ENCODE measurements at places on chromosomes 5 and 9.

DNA sequence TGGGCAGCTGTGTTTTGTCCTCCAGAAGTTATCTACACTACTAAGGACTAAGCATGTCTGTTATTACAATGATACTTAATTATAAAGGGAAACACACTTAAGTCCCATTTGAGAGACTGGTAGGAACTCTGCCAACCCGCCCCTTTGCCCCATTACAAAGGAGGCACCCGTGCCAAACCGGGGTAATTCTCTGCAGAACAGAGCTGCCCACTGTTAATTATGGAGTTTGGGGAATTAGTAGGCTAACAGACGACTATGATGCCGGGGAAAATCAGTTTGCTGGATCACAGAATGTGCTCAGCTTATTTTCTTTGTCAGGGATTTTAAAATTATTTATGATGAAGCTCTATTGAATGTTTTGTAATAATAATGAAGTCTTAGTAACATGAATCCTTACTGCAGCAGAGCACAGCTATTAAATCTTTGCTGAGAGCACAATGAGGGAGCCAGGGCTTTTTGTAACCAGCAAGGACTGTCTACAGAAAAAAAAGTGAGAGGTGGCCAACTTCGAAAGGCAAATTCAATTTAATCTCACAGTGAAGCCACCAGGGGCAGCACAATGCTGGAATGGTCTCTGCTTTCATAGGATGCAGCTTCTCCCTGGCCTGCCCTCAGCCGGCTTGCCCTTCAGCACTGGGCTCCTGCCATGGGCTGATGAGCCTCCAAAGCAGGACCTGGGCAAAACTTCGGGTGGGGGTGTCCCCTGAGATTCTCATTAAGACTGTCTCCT is 134.5 kb downstream of the GNAQ start:
- DNase-seq = peak; percentile 44

- no peak for DNase-seq
Observed at GRCh38 chr9:72808446-72808768, 144.4 kb downstream of the ALDH1A1 start.

DNA sequence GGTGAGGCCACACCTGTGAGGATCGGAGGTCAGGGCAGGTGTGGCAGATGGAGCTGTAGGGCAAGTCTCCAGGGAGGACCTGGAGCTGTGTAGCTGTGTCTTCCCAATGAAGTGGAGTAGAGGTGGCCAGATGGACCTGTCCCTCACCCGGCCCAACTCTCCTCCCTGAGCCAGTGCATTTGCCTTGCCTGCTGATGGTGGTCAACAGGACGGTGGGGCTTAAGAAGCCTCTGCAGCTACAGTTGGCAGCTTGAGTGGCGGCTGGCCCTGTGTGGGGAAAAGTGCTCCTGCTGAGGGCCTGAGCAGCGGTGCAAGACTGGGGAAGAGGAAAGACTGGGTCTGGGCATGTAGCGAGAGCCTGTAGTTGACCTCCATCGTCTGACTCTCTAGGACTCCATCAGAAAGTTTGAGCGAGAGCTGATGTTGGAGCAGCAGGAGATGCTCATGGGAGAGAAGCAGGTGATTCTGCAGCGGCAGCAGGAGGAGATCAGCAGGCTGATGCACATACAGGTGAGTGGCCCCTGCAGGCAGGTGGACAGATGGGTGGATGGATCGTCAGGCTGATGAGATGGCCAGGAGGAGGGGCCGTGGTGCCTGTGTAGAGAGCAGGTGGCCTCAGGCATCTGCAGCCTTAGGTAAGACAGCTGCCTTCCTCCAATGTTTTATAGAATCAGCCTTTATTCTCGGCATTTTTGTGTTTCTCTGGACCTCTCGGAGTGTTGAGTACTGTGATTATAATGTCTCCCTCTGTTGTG is 24.9 kb downstream of the PITX1 start:
- peak; percentile 9 for DNase-seq

- no peak for DNase-seq
Observed at GRCh38 chr9:119773823-119774222, 404.6 kb upstream of the BRINP1 start.

- no peak for DNase-seq
Observed at GRCh38 chr5:53067641-53068040, 41.9 kb downstream of the MOCS2 start.

- DNase-seq = peak; percentile 88
Observed at GRCh38 chr9:133429641-133430161, 7.5 kb downstream of the ADAMTS13 start.

- DNase-seq = no peak
Observed at GRCh38 chr5:4777435-4777834, 362.7 kb upstream of the ADAMTS16 start.

GRCh38 chr5:135386886-135387628 is 12.0 kb downstream of the MACROH2A1 start:
- no peak for DNase-seq

DNA sequence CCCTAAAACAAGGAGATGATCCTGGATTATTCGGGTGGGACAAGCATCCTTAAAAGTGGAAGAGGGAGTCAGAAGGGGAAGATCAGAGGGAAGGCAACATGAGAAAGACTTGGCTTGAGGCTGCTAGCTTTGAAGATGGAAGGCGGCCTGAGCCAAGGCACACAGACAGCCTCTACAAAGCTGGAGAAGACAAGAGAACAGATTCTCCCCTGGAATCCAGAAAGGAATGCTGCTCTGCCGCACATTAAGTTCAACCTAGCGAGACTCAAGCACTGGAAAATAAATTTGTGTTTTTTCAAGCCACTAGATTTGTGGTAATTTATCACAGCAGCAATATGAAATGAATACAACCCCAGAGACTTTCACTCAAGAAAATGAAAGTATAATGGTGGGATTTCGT is 17.9 kb downstream of the SLC36A3 start:
- no peak for DNase-seq

- DNase-seq = no peak
Observed at GRCh38 chr5:173680660-173681242, 64.3 kb upstream of the BOD1 start.

DNA sequence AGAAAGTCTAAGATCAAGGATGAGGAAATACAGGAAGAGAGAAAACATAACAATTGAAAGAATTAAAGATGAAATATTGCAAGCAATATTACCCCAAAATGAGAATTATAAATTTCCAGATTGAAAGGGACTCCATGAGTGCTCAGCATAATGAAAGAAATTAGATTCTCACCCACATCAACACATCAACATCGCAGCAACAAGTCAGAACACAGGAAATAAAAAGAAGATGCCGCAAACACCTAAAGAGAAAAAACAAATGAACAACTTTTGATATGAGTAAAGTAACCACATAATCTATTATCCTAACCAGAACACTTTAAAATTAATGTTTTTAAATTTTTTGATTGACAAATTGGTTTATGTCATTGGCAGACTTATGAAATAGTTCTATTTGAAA is 318.3 kb upstream of the PTGER4 start:
- no peak for DNase-seq

- DNase-seq = no peak
Observed at GRCh38 chr9:31573561-31573960, 810.9 kb upstream of the ACO1 start.

DNA sequence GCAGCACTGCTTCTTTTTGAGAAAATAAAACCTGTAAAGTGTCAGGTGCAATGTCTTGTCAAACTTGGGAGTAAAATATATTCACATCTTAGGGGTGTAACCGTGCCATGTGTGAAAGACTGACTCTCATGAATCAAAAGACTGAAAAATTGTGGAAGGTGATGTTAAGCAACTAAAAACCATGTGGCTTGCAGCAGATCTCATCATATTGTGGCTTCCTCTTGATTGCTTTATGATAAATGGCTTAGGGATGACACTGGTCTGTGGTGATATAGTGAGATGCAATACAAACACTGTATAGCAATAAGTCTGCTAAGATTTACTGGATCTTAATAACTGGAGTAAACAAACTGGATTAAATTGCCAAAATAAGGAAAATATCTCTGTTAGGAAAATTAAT is 321.6 kb downstream of the EDIL3 start:
- no peak for DNase-seq

- no peak for DNase-seq
Observed at GRCh38 chr9:649128-650074, 192.1 kb upstream of the DMRT1 start.

DNA sequence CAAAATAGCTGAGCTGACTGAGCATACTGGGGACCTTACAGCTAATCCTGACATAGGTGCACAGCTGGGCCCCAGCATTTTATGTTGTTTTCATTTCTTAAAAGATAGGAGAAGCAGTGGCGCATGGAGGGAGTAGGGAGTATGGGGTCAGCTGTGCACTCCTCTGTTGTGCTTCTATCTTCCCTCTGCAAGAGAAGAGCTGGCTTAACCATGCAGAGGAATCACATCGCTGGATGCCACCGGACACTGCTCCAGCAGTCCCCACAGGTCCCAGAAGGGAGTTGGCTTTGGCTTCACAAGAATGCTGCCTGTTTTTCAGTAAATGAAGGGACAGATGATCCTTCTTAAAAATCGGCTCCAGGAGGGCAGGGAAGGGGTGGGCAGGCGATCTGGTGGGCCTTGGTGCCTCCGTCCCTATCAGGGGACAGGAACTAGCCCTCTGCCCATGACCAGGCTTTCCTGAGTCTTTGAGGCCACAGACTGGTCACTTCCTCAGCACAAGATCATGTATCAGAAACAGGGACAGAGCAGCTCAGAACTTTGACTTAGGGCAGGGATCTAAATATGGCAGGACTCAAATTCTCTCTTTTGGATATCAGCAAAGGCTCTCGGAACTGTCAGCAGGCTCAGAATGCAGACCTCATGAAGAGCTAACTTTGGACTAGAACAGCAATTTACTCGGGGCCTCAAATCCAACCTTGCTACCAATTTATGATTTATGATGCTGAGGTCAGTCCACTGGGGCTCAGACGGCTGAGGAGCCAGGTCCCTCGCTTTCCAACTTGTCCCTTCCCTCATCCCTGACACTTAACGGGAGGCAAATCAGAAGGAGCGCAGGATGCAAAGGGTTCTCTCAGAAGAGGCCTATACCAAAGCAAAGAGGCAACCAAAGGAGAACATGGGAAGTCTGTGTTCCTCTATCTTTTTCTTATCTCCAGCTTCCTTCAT is 47.2 kb downstream of the MARCHF3 start:
- no peak for DNase-seq
